Right ventricle myocardium inferior (tissue), 1 donor: ENCODE measurements at places on chromosomes 3 and 15. TPM values are rescaled to one million over a fixed set of nuclear protein-coding genes. Genes with fewer than 3 reads are reported as not detected.

DNA sequence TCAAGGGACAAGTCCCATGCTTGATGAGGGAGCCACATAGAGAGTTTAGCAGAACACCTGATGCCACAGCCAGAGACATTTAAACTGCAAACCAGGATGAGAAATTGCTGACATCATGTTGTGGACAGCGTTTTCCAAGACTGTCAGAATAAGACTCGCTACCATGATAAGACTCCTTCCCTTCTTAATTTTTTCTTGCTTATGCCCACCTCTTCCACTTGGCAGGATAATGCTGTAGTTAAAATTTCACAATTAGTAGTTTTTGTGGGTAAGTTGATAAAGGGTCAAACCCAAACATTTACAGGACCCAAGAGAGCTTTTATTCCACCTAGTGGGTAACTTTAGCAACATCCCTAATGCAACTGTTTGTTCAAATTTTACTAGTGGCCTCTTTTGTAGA, 3.0 kb upstream of the PIAS1 start:
- no peak for DNase-seq

DNA sequence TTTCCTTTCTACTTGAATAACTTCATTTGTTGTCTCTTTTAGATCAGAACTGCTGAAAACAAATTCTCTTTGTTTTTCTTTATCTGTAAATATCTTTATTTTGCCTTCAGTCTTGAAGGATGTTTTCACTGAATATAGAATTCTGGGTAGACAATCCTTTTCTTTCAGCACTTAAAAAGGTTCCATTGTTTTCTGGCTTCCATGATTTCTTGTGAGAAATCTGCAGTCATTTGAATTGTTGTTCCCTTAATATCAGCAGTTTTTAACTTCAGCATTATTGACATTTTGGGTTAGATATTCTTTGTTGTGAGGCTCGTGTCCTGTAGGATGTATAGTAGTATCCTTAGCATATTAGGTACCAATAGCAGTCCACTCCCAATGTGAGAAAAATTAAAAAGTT, 65.8 kb downstream of the SV2B start:
- DNase-seq = no peak

GRCh38 chr3:58152225-58153015, 58.4 kb downstream of the DNASE1L3 start:
- no peak for DNase-seq

The RBMS3 gene
- total RNA-seq = 32.7 TPM

The SPTSSB gene
- 0.57 TPM for total RNA-seq

The TF gene
- total RNA-seq = 15.7 TPM

The GOLGA8O gene
- 1.5 TPM for total RNA-seq

The NCBP2 gene
- 29.8 TPM for total RNA-seq
